ENCODE measurements at places on chromosomes 1 and 21.

DNA sequence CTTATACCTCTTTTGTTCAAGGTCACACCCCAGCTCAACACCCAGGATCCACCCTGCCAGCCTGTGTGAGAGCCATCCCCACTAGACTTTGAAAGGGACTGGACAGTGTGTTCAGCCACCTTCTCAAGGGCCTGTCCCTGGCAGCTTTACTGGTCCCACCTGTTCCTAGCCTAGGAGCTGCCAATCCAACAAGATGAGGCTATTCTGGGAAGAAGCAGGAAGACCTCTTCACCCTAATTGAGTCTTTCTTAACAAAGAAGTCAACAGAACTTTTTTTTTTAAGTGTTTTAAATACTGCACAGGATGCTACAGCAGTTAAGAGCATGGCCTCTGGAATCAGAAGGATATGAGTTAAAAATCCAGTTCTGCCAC is 95.8 kb upstream of the HOOK1 start:
- DNase-seq = no peak

DNA sequence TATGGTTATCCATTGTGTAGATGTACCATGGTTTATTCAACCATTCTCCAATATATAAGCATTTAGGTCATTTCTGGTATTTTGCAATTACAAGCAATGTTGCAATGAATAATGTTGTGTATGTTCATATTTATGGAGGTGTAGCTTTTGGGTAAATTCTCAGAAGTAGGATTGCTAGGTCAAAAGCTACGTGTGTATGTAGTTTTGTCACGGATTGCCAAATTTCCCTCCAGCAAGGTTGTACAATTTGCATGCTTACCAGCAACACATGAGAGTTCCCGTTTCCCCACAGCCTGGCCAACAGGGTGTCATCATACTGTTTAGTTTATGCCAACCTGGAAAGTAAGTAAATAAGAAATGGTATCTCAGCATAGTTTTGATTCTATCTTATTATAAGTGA is 36.3 kb downstream of the IGSF5 start:
- no peak for DNase-seq

DNA sequence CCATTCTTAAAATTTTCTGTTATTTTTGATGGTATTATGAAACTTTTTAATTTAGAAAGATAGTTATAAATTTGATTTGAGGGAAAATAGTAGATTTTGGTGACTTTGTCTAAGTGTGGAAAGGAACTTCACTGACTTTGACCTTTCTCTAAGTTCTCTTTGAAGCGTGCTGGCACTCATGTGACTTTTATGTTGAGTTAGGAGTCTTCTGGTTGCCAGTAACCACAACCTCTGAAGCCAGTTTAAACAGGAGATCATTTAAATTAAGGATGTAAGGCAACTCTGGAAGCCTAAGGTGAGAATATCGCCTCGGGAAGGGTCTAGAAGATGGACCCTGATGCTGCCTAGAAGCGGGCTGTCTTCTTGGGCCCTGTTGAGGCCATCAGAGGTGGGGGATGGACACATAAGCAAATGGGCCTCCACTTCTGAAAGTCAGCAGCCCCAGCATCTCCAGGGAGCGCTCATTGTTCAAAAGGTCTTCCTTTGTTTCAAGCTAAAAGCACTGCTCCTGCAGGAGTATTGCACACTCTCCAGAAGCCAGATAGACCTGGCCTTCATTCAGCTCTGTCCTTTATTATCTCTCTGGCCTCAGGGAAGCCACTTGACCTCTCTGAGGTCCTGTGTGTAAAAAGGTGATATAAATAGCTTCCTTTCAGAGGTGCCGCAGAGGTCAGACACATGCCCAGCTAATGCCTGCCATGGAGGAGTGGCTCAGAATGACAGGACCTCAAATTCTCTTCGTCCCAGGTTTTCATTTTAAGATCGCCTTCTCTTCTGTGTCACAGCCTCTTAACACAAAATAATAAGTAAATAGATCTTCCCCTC is 5.1 kb upstream of the RCAN1 start:
- no peak for DNase-seq

GRCh38 chr1:147586414-147586813 is 45.1 kb downstream of the BCL9 start:
- no peak for DNase-seq

DNA sequence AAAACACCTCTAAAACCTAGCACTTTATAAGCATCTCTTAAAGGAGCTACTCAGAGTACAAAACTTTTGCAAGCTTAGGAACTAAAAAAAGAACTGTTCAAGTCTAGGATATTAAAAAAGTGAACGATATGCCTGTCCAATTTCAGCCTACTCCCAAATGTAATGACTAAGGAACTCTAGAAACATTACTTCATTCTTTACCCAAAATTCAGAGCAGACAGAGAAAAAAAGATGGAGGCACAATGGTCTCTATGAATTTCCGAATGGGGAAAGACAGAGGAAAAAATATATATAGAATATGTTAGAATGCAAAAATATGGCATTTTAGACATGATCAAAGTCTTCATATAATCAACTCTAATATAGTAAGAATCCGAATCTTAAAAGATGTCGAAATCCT is 61.2 kb downstream of the TP53BP2 start:
- no peak for DNase-seq
